Hematopoietic multipotent progenitor cell treated with erythropoietin and hydrocortisone succinate and interleukin-3 and kit ligand, for 17 days (in vitro differentiated cells): ENCODE measurements at places on chromosomes 1 and 21.

GRCh38 chr1:22041505-22041904 is 11.0 kb upstream of the CDC42 start:
- no peak for DNase-seq

GRCh38 chr1:94708811-94709210 is 111.3 kb upstream of the SLC44A3 start:
- DNase-seq = no peak

- DNase-seq = no peak
These were observed 68.4 kb downstream of the MACF1 start for GRCh38 chr1:39272798-39273469.

GRCh38 chr1:61337441-61337951 is 255.1 kb downstream of the NFIA start:
- DNase-seq = no peak

- DNase-seq = no peak
These were observed 43.4 kb downstream of the TARBP1 start for GRCh38 chr1:234435620-234436019.

GRCh38 chr1:155322571-155322952 is 1.9 kb downstream of the RUSC1 start:
- no peak for DNase-seq
